Articular chondrocyte of knee joint (primary cell): ENCODE measurements at places on chromosomes 6 and 20. TPM values are rescaled to one million over a fixed set of nuclear protein-coding genes. Genes with fewer than 3 reads are reported as not detected.

DLK2 gene
- total RNA-seq, result 0.11 TPM in 1 of 2 replicates, not detected in the other

SRSF12 gene
- 0.52 and 0.65 TPM in 2 replicates for total RNA-seq

RSPO3 gene
- total RNA-seq, result 17.8 and 19.3 TPM in 2 replicates

TBC1D22B gene
- total RNA-seq, result 5.9 TPM in 2 replicates

VNN1 gene
- total RNA-seq, result 0.13 and 0.32 TPM in 2 replicates

SPATS1 gene
- total RNA-seq, result 0.13 TPM in 1 of 2 replicates, not detected in the other

C2 gene
- 19.1 and 22.0 TPM in 2 replicates for total RNA-seq

TJAP1 gene
- 12.4 and 13.7 TPM in 2 replicates for total RNA-seq

RXRB gene
- 18.2 and 22.6 TPM in 2 replicates for total RNA-seq

GRM1 gene
- 0.22 and 0.26 TPM in 2 replicates for total RNA-seq

PKIB gene
- 0.13 and 0.97 TPM in 2 replicates for total RNA-seq

FAM8A1 gene
- total RNA-seq, result 43.7 and 50.0 TPM in 2 replicates

GHRH gene
- not detected in 2 replicates for total RNA-seq

OXT gene
- total RNA-seq, result not detected in 2 replicates

B3GAT2 gene
- total RNA-seq, result under 0.01 TPM in 2 replicates

COL19A1 gene
- total RNA-seq, result under 0.01 TPM in 1 of 2 replicates, not detected in the other

TEAD3 gene
- 5.3 and 7.2 TPM in 2 replicates for total RNA-seq

TUBB2B gene
- total RNA-seq, result 11.5 and 31.1 TPM in 2 replicates

C6orf118 gene
- not detected in 2 replicates for total RNA-seq

BPIFB1 gene
- total RNA-seq, result not detected in 2 replicates

PLA2G7 gene
- not detected in 2 replicates for total RNA-seq

BPIFB4 gene
- not detected in 2 replicates for total RNA-seq

SLC24A3 gene
- total RNA-seq, result 0.26 and 2.3 TPM in 2 replicates

CAGE1 gene
- total RNA-seq, result under 0.01 TPM in 2 replicates

PLG gene
- not detected in 2 replicates for total RNA-seq

PHACTR3 gene
- not detected in 2 replicates for total RNA-seq

LY6G6D gene
- not detected in 2 replicates for total RNA-seq
